GM23338 (cell line): ENCODE measurements at places on chromosomes 11 and 22.
A peak's percentile ranks its signal among the peaks of the same experiment; 100 is the strongest.

GRCh38 chr11:75768909-75769771 is 562 bp downstream of the DGAT2 start:
- DNase-seq: peak; percentile 46

GRCh38 chr11:79786961-79787360 is 346.1 kb upstream of the TENM4 start:
- no peak for DNase-seq

GRCh38 chr11:77171254-77171653 is 43.2 kb downstream of the MYO7A start:
- DNase-seq: no peak

DNA sequence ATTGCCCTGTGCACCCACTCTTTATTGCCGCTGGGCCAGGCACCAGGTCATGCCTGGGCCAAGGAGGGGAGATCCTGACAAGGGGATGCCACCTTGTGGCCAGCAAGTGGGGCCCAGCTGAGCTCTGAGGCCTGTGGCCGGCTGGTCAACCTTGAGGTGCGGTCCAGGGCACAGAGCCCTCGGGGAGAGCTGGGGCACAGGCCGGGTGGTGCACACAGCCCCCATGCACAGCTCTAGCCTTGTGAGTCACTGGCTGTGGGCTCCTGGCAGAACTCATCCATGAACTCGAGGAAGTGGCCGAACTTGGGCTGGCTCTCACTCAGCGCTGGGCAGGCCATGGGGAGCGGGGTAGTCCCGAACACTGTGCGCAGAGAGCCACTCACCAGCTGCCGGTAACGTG is 94.3 kb downstream of the RNF169 start:
- DNase-seq: peak; percentile 49

DNA sequence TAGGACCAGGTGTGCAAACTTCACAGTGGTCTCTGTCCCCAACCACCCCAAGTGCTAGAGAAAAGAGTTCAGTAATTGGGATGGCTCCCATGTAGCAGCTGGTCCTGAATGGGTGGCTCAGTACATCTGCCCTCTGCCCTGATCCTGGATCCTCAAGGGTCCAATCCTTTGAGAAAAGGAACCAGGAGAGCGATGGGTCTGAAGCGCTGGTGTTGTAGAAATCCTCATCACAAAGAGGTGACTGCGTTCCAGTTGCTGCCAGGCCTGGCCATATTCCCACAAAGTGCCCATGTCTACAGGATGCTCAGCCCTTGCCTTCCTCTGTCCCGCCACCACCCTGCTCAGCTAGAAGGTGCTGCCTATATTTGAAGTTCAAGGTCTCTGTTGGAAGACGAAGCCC is 6.2 kb upstream of the C22orf39 start:
- no peak for DNase-seq

GRCh38 chr11:12853325-12853651 is 155.8 kb upstream of the RASSF10 start:
- no peak for DNase-seq
